ENCODE measurements at places on chromosomes 2 and 18.

DNA sequence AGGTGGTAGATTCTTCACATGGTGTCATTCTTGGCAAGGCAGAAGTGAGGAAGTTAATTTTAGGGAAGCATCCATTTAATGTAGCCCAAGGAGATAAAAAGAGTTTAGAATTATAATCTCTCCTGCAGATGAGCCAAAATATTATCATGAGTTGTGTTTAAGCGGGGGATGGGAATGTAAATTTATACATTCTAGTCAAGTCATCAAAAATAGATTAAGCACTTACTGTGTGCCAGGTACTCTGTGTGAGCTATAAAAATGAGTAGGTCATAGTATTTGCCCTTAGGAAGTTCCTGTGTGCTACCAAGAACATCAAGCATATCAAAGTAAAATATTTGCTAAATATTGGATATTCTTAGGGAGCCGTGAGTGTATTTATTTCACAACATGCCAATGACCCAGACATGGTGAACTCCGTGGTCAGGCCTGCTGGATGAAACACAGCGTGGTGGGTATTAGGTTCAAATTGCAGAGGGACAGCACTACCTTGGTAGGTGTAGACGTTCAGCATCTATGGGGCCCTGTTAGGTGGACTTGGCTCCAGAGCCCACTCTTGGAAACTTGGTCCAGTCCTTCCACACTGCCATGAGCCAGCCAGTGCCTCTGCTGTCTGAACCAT, 37.4 kb downstream of the MEIS1 start:
- no peak for DNase-seq

GRCh38 chr2:120831891-120832290, 96.2 kb downstream of the GLI2 start:
- DNase-seq = no peak

DNA sequence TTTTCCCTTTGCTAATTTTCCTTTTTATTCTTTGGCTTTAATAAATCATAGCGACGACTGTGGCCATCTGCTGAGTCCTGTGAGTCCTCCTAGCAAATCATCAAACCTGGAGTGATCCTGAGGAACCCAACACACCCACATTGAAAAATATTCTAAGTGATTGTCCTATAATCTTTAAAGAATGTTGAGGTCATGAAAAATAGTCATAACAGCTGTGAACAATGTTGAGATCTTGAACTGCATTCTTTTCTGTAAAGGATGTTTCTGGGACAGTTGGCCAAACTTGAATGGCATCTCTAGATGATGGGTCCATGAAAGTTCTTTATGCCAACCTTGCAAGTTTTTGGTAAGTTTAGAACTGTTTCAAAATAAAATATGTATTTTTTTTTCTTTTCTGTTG, 53.2 kb upstream of the ADAM23 start:
- no peak for DNase-seq

GRCh38 chr2:240985881-240986786, 12.3 kb upstream of the SNED1 start:
- DNase-seq = no peak

GRCh38 chr2:197191177-197191939, 119.2 kb downstream of the ANKRD44 start:
- DNase-seq = no peak

DNA sequence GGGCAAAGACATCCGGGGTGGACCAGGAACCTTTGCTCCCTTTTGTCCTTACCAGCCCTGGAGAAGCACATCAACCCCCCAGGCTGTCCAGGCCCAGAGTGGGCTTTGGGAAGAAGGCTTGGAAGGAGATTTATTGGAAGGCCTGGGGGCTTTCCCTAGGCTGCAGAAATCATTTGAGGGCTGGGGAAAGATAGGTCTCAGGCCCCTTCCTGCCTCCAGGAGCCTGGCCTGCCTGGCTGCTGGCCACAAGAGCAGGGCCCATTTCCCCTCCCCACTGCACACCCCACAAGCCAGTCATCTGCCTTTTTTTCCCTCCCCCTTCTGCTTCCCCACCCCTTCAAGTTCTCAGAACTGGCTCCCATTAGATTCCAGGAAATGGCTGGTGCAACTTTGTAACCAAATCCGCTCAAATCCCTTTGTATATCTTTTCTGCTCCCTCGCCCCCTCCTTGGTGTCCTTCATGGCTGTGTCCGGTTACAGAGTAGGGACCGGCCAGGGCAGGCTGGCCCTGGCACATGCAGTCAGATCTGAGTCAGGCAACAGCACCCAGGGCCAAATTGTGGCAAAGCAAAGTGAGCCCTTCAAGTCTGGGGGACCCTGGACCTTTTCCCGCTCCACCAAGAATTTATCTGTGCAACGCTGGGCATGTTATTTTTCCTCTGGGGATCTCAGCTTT, 20.8 kb upstream of the TNP1 start:
- DNase-seq = no peak

DNA sequence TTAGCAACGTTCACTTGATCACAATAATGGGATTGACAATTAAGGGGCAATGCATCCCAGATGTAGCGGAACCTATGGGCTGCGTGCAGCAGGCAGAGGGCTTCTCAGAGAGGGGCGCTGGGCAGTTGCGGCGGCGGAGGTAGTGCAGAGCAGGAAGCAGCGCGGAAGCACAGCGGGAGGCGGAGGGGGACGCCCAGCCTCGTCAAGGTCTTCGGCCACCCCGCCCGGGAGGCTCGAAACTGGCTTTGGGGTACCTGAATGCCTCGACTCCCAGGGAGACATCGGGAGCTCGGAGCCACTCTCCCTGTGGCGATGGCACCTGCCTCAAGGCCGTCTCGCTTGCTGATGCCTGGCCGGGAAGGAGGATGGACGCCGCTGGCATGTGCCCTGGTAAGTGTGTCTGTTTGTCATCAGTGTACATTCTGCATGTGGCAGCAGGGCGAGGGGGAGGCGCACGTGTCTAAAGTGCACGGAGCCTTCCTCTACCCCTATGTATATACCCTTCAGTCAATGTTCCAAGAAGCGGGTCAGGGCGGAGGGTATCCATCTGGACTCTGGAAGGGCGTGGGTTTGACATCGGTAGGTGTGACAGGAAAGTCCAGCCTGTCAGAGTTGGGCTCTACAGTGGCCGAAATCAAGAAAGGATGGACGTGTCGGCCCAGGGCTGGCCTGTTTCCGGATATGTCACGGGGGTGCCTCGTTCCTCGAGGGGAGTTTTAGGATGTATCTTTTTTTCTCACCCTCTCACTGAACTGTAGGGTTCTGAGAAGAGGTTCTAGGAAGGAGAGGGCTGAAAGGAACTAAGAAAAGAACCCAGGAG, 7.5 kb upstream of the SP9 start:
- no peak for DNase-seq

DNA sequence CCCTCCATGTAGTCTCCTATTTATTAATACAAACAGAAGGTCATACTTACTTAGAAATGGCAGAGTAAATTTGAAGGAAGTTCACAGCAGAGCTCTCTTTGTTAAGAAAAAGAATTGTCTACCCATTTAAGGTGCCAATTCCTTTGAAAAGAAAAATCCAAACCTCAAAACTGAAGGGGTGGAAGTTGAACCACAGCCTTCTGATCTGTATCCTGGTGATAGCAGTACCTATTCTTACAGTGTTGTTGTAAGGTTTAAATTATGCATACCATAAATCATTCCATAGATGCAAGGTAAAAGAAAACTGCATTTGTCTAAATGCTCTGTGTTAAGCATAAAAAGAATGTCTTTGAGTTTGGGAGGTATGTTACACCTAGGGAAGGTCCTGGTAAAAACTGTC, 47.6 kb downstream of the COBLL1 start:
- DNase-seq = no peak

DNA sequence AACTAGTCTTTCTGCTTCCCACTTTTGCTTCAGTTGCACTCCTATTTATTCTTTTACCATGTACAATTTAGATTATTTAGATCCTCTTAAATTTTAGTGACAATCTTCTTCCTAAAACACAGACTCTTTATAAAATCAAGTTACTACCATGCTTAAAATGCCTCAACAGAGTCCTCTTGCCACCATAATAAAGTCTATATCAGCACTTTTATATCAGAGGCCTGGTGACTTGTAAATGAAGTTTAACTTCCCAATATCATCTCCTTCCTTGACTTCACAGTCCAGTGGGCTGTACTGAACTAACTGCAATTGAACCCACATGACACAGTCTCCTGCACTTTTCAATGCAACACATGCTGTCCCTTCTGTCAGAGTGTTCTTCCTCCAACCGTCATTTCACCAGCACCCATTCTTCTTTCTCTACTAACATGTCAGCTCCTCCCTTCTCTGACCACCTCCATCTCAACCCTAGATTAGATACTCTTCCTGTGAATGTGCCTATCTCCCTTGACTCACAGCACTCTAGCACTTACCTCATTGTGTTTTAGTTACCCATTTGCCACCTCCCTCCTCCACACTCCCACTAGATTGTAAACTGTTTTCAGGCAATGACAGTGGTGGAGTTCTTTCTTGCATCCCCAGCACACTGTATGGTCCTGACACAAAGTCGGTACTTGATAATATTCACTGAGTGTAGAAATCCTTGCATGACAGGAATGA, 414.9 kb downstream of the SATB2 start:
- DNase-seq = no peak

DNA sequence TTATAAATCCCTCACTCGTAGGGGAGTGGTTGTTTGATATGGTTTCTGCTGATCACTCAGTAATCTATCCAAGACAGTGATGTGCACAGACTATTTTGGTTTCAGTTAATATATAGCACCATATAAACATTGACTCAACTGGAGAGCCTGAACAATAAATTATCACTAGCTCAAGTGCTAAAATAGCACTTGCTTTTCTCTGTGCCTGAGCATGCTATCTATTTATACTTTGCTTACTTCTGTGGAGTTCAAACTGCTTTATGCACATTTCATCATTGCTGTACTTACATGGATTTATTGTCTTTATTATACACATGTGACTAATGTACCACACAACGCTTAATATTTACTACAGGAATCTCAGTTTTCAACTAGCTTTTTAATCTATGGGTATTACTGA, 133.6 kb downstream of the BCL2 start:
- DNase-seq = no peak
